Astrocyte of the cerebellum (primary cell): ENCODE measurements at places on chromosomes 11 and 22.

DNA sequence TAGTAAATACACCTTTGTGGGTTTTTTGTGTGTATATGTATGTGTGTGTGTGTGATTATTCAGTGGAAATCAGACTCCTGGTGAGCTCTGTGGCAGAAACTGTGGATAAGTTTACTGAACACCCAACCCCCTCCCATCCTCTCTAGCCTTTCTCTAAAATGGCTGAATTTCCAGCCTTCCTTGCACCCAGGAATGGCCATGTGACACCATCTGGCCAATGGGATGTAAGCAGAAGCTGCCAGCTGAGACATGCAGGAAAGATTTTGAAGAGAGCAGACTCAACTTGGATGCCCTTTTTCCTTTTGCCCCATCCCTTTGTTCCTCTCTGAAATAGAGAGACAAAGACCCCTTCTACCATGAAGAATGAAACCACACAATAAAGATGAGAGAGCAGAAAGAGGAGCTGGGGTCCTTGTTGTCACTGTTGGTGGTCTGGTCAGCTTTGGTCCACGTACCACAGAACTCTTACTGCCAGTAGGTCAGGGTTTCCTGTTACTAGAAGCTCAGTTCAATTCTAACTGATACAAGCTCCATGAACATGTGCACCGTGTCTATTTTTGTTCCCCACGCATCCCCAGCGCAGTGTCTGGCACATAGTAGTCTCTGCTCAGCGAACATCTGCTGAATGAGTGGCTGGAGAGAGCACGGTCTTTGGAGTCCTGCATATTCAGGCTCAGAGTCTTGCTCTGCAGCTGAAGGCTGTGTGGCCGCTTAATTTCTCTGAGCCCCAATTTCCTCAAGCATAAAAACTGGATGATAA lies 57.5 kb downstream of the SEZ6L start:
- DNase-seq, result no peak

DNA sequence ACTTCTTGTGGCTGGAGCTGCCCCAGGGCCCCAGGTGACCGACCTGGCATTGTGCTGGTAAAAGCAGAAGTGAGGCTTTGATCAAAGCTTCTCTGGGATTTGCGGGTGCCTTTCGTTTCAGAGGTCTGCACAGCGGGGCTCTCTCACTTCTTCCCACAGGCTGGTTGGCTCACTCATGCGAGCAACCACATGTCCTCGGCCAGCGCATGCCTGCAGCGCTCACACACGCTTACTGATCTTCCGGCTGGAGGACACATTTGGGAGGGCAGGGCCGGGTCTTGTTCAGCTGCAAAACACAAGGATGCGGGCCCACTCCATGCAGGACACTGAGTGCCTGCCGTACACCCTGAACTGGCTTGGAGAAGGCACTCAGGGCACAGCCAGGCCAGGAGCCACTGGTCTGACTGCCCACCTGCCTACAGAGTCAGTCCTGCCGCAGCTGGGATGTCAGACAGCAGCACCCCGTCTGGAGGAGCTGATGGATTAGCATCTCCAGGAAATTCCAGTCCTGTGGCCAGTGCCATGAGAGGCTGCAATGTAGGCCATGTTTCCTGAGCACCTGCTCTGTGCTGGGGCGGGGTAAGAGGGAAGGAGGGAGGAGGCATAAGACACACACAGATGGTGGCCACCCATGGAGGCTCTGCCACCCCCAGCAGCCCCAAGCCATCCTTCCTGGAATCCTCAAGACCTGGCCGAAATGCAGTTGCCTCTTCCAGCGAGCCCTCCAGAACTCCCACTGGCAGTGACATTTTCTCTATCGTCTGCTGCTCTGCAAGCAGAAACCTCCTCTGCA lies 1383.2 kb downstream of the BRD1 start:
- DNase-seq, result peak; percentile 55

- no peak for DNase-seq
These were observed 57.5 kb upstream of the SC5D start for GRCh38 chr11:121235057-121235456.

GRCh38 chr11:108551651-108552462 lies 41.7 kb downstream of the EXPH5 start:
- DNase-seq, result no peak

- no peak for DNase-seq
These were observed at the start of gene SCGB1D1 for GRCh38 chr11:62190011-62190410. TSS of gene SCGB1D1 (plus strand) at chr11:62190216. CDS start at chr11:62190285, 69 bp downstream.

- no peak for DNase-seq
These were observed 4.9 kb downstream of the KCNQ1 start for GRCh38 chr11:2449548-2450320.

- DNase-seq, result no peak
These were observed 64.2 kb downstream of the HIPK3 start for GRCh38 chr11:33321422-33321821.

- DNase-seq, result no peak
These were observed 622.8 kb downstream of the NTM start for GRCh38 chr11:131993246-131993645.

- no peak for DNase-seq
These were observed 8.4 kb downstream of the BEST1 start for GRCh38 chr11:61958590-61958989.

- no peak for DNase-seq
These were observed 23.5 kb downstream of the CACNG2 start for GRCh38 chr22:36680038-36680437.

- DNase-seq, result no peak
These were observed 766 bp downstream of the APOL2 start for GRCh38 chr22:36238373-36239149.

DNA sequence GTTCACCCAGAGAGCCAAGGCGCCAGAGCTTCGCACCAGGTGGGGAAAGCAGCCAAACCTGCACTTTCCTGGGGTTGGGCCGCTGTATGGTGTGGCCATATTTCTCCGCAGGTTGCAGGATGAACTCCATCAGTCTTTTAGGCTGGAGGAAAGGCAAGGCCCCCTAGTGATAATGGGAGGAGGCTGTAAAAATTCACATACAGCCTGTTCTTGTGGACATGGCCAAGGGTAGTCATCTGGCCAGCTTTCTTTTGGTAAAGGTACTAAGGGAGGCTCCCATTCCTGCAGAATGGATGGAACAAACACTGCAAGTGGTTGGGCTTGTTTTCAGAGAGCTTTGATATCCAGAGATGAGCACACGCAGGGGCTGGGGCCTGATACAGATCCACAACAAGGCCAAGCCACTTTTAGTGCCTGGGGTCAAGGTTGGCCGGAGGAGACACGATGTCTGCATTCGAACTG lies 29.6 kb downstream of the C22orf31 start:
- DNase-seq, result no peak

DNA sequence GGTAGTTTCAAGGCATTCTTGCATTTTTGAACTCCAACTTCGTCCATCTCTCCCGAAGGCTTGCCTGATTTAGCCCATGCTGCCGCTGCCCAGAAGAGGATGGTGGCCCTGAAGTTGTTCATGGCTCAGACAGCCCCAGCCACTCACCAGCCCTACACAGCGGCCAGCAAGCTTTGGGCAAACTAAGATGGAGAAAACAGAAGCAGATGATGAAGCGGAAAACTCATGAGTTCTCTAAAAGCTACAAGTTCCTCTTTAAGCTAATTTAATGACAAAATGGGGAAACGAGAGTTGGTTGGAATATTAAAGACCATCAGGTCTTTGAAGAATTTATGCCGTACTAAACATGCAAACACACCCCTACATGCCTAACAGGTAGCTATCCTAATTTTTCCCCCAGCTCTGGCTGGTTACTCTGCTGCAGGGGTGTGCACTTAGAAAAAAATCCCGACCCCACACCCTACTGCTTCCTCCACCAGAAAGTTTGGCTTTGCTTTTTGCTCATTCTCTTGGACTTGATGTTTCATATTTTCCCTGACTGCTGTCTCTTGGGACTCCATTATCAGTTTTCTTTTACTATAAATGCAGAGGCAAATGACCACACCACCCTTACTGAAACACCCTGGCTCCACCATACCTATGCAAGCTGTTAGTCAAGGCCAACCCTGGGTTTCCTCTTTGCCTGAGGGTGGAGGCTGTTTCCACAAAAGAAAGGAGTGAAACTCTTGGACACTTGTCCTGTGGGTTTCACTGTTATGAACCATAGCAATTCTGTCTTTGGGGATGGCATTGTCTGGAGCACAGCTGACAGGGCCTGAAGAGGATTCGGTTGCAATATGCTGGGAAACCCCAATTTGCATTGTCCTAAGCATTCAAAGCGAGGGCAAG lies at the start of gene MPEG1:
Gene MPEG1 (minus strand): TSS at position 184 of the 888 bp plus-strand sequence. CDS start 62 bp downstream, at position 122.
- no peak for DNase-seq

GRCh38 chr11:128506356-128506755 lies 81.0 kb downstream of the ETS1 start:
- no peak for DNase-seq

GRCh38 chr11:20658135-20658534 lies 11.3 kb upstream of the NELL1 start:
- no peak for DNase-seq

DNA sequence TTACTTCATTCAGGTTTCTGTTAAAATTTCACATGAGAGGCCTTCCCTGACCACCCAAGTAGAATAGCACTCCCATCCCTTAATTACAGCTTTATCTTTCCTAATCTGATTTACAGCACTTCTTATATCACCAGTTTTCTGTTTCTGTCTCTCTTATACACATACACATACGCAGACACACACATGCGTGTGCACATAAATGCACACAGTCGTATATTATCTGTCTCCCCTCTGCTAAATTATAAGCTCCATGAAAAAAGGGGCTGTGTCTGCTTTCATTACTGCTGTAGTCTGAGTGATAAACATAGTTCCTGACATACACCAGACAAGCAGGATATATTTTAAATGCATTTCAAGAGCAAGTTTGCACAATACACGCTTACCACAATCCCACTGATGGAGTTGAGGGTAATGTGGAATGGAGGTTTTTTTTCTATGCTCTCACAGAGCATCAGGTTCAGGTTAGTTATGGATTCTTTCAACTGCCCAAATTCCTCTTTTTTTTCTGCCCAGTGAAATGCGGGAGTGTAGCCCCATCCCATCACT lies 13.7 kb upstream of the TOP3B start:
- DNase-seq, result peak; percentile 6

DNA sequence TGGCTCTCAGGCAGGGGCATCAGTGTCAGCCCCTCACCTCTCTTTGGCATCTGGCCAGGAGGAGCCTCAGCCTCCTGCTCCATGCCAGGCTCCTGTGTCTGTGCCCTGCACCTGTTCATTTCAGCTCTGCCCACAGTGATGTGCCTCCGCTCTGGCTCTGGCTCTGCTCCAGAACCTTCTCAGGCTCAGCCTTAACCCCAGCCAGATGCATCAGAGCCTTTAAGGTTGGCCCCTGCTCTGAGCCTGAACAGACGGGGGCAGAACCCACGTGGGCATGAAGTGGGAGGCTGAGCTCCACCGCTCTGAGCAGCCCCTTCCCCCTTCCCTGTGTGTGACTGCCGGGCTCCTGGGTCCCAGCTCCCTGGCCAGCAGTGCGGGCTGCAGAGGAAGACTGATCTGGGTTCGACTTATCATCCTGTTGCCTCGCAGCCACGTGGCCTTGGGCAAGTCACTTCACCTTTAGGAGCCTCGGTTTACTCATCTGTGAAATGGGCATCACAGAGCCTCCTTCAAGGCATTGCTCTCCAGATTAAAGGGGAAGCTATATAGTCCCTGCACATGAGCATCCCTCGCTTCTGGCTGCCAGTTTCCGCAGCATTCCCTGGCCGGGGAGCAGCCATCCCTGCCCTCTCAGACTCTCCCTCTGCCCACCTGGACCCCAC lies 44.7 kb upstream of the RTL6 start:
- DNase-seq, result no peak

DNA sequence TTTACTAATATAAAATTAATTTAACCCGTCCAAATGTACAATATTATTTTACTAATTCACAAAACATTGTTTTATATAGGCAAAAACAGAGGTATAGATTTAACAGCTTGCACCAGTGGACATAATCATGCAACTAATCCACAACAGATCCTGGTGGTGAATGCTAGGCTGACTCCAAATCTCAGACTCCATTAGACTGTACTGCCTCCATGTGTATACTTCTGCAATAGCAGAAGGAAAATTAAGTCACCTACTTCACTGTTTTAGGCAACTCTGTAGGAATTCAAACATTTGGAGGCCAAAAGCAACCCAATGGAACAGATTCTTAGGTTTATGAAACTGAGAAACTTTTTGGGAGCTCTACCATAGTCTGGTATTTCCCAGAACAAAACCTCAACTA lies 30.0 kb upstream of the RAB39A start:
- peak; percentile 48 for DNase-seq

DNA sequence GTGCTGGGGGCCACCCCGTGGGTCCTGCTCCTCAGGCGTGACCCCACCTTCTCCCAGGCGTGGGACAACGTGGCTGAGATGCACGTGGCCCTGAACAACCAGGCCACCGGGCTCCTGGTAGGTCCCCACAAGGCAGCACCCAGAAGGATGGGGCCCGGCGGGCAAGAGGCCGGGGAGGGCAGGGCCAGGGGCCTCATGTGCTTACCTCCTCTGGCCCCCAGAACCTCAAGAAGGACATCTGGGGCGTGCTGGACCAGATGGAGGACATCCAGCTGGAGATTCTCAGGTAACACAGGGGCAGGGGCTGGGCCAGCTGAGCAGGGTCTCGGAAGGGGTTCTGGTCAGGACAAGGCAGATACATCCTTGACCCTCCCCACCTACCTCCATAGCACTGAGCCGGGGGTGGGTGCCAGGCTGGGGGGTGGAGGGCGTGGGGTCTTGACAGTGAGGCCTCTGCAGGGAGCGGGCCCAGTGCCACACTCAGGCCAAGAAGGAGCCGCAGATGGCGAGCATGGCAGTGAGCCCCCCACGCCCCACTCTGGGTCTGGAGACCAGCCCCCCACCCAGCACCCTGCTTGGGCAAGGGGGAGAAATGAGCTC lies 186.3 kb downstream of the IGLL1 start:
- DNase-seq, result no peak

GRCh38 chr11:76685237-76685636 lies 14.7 kb upstream of the LRRC32 start:
- no peak for DNase-seq

DNA sequence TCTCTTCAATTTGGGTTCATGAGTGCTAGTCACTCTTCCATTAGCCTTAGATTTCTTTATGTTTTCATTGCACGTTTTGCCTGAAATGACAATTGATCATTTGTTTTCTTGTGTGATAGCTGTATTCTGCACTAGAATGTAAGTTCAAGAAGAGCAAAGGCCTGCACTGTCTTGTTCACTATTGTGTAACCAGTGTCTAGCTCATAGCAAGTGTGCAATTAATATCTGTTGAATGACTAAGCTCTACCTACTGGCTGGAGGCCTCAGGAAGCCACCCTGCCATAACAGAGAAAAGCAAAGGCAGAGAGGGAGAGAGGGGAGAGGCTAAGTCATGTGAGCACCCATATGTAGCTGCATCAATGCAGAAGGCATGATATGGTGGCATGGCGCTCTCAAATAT lies 292.8 kb upstream of the SYN3 start:
- DNase-seq, result no peak

- peak; percentile 47 for DNase-seq
These were observed 37.9 kb downstream of the CELF1 start for GRCh38 chr11:47514825-47515647.

GRCh38 chr11:120900643-120901042 lies 123.3 kb upstream of the TBCEL start:
- no peak for DNase-seq

DNA sequence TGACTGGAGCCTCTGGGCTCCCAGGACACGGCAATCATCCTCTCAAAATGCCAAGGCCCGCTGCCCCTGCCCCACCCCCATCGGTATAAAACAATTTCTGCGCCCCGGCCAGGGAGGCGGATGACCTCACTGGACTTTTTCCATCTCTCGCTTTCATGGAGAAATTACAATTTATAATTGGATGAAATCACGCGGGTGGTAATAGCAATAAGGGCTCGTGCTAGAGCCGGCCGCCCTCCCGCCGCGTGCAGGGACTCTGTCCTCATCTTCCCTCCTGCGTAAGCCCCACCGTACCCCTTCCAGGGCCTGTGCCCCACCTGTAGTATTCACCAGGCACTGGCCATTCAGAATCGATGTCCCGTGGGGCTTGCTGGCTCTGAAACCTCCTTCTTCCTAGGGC lies 64.5 kb downstream of the MACROD1 start:
- no peak for DNase-seq

GRCh38 chr11:76030286-76030685 lies 176.0 kb downstream of the WNT11 start:
- DNase-seq, result peak; percentile 62
